Caudate nucleus (tissue), 63 donors: ENCODE measurements at places on chromosomes 7 and 10.

GRCh38 chr10:120095875-120096274 is 203.3 kb downstream of the SEC23IP start:
- no peak for DNase-seq

DNA sequence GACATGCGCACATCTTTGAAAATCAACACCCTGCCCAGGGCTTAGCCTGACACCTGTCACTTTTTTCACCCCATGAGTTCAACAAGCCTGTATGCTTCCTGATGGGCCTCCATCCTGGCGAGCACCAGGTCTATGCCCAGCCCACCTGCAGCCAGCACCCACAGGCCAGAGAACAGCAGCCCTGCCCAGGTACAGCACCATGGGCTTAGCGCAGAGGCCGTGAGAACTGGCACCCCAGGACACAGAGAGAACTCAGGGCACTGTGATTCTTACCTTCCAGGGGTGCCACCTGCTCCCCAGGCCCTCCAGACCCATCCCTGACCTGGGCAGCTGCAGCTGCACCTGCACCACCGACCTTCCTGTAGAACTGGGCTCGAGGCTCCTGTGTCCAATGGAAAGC is 536.6 kb downstream of the TCERG1L start:
- no peak for DNase-seq

GRCh38 chr10:63157845-63158624 is 24.9 kb downstream of the NRBF2 start:
- peak; percentile 1 for DNase-seq

DNA sequence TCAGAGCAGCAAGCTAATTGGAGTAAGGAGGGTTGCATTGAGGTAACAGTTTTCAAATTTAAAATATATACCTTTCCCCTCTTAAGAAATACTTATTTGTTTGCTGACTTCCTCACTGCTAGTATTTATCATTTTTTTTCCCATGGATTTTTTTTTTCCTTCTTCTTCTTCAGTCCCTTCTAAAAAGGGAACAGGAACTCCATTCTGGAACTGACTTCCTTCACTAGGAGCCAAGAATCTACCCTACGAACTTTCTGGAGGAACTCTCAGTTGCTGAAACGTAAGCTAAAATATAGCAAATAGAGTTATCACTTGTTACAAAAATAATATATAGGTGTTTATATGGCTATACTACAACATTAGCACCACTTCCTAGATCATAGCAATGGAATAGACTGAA is 95.4 kb downstream of the HGF start:
- DNase-seq = no peak

DNA sequence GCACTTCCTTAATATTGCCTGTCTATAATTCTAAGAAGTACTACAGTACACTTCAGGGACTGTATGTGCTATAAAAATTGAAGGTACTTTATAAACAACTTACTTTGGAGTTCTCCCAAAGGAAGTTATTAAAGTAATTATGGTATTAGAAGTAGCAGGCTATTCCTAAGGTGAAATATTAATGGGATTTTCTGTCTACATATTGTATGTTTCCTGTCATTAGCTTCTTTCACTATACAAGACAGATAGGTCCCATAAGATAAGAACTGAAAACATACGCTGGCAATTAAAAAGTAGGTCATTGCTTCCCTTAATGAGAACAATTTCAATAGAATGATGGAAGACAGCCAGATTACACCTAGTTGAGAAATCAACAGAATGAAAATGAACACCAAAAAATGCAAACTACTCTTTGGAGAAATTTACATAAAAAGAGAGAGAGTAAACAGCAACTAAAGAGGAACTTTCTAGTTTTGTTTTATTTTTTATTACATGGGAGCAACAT is 147.0 kb downstream of the HBP1 start:
- no peak for DNase-seq

DNA sequence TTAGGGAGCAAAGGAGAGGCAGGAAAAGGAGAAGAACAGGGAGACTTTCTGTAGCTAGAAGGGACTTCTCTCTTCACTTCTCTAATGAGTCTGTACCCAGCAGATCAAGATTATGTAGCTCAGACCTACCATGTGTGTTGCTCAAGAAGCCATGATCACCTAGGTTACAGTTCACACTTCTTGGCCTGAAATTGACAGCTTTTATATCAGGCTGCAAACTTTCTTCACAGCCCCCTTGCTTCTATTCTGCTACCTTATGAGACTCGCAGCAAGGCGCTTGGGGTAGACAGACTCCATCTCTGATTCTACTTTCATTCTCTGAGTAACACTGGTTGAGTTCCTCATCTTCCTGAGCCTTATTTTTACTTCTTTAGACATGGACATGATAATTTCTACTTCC is 19.6 kb upstream of the GIMAP2 start:
- DNase-seq = no peak

- DNase-seq = no peak
These were observed 558.4 kb downstream of the TYW1 start for GRCh38 chr7:67554986-67555385.

- DNase-seq = no peak
These were observed 408.0 kb downstream of the THSD7A start for GRCh38 chr7:11424006-11424405.

DNA sequence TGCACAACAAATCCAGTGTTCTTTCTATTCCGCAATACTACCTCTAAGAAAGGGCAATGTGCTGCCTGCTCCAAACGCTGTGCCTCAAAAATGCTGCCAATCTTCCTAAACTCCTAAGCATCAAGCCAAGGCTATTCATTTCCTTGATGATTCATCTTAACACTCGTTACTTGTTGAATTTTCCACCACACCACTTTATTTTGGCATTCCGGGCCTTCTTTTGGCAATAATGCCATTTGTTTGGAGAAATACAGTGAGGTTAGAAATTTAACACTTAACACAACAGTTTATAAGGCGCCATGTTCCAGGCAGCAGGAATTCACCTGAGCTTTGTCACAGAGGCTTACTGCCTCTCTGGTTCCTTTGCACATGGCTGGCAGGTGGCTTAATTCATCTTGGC is 82.6 kb upstream of the ABCB5 start:
- DNase-seq = no peak

- DNase-seq = no peak
These were observed 10.4 kb downstream of the C10orf120 start for GRCh38 chr10:122689146-122689820.

DNA sequence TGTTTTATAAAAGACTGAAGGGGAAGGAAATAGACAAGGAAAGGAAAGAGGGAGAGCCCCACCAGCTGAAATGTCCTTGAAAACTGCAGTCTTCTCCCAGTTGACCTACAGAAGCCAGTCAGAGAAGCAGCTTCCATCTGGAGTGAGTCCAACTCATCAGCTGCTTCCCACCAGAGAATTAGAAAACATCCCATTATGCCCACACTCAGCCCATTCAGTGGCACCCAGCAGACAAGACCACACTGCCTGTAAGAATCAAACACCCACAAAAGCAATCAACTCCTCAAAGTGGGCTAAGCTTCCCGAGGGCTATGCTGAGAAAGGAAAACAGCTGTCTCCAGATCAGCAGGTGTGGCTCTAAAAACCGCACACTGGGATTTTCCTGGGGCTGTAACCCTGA is 29.6 kb upstream of the TMEM213 start:
- DNase-seq = no peak

- no peak for DNase-seq
These were observed 244.5 kb downstream of the XPNPEP1 start for GRCh38 chr10:109678857-109679256.

- no peak for DNase-seq
These were observed 77.3 kb downstream of the JMJD1C start for GRCh38 chr10:63388421-63389031.
